ENCODE measurements at places on chromosomes 6 and 20.

DNA sequence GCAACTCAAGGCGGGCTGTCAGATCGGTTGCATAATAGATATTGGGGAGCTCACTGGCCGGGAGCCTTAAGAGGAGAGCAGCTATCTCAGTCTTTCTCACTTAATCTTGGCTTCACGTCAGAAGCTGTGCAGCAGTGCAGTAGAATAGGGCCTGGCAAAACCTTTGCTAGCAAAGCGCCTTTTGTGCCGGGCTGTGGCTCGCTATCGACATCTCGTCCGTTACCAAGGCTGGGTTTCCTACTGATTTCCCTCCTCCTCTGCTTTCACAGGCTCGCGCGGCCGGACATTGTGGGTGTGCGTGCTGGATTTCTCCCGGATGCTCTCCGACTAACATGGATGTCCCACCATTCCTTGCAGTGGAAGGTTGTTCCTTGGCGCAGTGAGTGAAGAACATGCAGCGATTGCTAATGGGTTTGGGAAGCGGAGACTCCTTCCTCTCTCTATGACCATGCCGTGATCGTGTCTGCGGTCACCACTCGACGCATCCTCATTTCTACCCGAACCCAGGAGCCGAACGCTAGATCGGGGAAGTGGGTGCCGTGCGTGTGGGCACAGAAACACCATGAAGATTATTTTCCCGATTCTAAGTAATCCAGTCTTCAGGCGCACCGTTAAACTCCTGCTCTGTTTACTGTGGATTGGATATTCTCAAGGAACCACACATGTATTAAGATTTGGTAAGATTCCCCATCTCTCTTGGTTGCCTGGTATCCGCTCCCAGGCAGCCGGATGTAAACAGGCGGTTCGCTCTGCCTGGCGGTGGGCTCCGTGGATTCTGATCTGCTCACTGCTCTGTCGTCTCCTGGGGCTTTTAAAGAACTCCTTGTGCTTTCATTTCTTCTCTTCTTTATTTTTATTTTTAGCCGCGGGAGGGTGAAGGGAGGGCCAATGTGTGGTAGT, 5.5 kb downstream of the GRIK2 start:
- DNase-seq = no peak

DNA sequence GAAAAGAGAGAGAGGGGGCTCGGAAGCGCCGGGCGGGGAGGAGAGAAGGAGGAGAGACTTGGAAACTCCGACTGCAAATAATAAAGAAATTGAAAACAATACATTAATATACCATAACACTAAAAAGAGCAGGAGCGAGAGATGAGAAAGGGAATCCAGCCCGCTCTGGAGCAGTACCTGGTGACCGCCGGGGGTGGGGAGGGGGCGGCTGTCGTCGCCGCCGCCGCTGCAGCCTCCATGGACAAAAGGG, 338 bp downstream of the E2F3 start:
- DNase-seq = no peak

DNA sequence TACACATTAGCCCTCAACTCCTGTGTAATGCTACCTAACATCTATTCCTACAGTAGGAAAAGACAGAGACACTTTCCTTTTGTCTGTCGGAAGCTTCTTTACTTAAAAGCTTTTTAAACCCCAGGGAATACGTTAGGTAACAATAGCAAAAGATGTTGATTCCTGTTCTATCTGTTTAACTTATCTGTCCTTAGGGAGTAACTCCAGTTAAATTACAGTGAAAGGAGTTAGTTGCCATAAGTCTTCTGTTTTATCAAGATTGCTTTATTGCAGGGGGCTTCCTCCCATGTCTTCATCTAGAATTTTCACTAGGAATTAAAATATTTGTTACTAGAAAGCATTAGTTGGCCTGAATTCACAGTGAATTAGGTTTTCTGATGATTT, 26.2 kb downstream of the TOP1 start:
- DNase-seq = no peak

- no peak for DNase-seq
These were observed 643.6 kb upstream of the PTCHD4 start for GRCh38 chr6:48754641-48755040.

- DNase-seq = no peak
These were observed 37.1 kb downstream of the EYA2 start for GRCh38 chr20:46931699-46932098.

GRCh38 chr20:63525185-63525584, 4.6 kb downstream of the PPDPF start:
- no peak for DNase-seq

GRCh38 chr20:49420292-49420691, 62.2 kb downstream of the KCNB1 start:
- DNase-seq = no peak

GRCh38 chr20:24734139-24734538, 214.9 kb upstream of the CST7 start:
- DNase-seq = no peak

- DNase-seq = no peak
These were observed 141.6 kb upstream of the SHLD1 start for GRCh38 chr20:5608442-5609161.

DNA sequence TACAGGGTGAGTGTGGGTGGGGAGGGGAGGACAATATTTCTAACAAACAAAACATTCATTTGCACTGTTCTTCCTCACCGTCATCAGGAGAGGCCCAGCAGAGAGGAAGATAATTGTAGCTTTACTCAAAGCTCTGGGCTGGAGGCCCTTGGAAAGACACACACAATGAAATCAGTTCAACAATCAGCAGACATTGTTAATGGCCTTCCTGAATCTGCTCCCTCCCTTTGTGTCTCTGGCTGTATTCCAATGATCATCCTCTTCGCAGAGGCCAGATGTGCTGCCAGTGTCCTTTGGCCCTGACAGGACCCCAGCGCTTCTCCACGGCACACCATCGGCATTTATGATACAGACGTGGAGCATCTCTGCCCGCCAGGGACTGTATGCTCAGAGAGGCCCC, 44.6 kb upstream of the LRFN2 start:
- DNase-seq = peak; percentile 2

- no peak for DNase-seq
These were observed 102.7 kb downstream of the SLC22A3 start for GRCh38 chr6:160450849-160451248.

- DNase-seq = no peak
These were observed 116.2 kb downstream of the DTNBP1 start for GRCh38 chr6:15546591-15546990.

DNA sequence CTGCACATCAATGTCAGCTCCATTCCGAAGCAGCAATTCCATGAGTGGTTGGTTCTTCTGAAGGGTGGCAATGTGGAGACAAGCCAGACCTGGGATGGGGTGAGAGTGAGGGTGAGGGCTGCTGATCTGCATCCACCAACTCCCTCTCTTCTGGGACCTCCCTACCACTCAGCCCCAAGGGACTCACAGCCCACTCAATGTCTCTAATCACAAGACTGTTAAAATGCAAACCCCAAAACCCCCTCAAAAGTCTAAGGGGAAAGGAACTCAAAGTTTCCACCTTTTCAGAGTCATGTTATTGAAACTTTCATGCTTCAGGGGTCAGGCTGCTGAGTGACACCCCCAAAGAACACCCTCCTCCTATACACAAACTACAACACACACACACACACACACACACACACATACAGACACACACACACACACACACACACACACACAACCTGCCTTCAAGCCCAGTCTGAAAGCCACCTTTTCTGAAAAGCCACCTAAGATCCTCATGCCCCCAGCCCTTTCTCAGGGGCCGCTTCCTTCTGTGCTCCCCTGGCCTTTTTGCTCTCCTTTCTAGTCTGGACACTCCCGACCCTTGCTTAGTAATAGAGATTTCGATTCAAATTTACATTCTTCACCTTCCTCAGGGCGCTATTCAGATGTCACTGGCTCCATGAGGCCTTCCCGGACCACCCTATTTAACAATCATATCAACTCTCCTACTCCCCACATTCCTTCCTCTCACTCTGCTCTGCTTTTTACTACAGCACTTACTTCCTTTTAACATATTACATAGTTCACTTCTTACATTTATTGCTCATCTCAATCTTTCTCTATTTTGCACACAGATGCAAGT, 3.3 kb upstream of the SLC35B2 start:
- no peak for DNase-seq

DNA sequence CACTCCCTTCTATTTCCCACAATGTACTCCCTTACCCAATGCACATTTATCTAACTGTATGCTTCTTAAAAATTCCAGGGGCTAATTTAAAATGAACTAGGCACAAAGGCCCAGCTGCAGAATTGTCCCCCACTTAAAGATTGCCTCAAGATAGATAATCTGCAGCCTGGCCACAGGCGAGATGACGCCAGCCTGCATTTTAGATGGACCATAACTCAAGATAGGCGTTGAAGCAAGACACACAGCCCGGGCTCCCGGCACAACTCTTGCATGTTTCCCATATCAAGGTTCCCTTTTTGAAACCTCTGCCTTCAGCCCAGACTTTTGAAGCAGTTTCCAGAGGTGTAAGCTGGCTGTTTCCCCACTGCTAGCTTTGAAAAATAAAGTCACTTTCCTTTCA, 3.2 kb upstream of the REPS1 start:
- no peak for DNase-seq

DNA sequence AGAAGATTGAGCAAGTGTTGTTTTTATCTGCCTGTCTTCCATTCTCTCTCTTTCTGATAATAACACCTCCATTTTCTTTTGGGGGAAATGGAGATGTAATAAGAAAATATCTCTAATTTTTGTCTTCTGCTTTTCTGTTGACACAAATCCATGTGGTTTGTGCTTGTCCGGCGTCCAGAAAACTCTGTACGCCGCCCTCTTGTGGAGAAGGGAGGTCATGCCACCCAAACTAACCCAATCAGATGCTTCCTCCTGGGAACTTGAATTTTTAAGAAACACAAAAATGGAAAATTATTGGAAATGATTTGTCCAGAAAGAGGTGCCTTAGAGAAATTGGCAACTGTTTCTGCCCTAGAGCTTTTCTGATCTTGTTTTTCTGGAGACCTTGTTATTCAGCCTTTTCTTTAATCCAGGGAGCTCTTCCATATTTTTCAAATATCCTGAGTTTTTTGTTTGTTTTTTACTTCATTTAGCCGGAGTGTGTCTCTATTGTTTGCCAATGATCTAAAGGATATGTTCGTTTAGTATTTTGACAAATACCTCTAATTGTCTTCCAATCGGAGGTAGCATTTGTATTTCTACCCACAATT, 17.8 kb upstream of the FNDC1 start:
- peak; percentile 22 for DNase-seq

- DNase-seq = no peak
These were observed 29.9 kb upstream of the PNRC1 start for GRCh38 chr6:89050697-89051096.

DNA sequence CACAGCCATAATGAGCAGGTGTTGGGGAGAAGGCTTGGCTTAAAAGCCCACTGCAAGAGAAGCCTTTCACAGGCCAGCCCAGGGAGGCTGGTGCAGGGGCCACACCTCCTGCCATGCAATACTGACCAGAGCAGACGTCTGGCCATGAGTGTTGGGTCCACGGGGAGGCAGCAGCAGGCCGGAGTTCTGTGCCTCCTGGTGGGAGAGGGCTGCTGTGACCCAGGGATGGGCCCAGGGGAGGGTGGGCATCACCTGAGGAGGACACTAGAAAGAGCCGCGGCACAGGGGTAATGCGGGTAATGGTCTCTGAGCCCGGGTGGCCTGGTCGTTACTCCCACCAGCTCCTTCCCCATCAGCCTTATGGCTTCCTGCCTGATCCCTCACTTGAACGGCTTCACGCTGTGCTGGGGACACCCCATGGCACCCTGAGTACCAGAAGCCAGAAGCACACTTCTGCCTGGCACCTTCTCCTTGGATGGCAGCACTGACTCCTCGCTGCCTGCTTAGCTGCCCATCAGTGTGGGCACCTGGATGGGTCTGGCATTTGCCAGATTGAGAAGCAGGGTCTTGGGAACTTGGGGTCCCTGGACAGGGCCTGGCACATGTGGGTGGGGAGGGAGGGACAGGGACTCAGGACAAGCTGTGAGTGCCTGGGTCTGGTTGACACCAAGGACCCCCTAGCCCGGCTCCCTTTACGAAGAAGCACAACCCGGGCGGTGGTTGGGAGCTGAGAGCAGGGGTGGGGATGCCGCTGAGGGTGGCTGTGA, 108.8 kb downstream of the ASXL1 start:
- DNase-seq = no peak

GRCh38 chr20:14114065-14114704, 118.9 kb downstream of the MACROD2 start:
- DNase-seq = no peak

GRCh38 chr6:62740596-62740995, 454.6 kb upstream of the KHDRBS2 start:
- DNase-seq = no peak

- peak; percentile 42 for DNase-seq
These were observed 80.4 kb upstream of the POPDC3 start for GRCh38 chr6:105259913-105260889.

GRCh38 chr6:44580901-44581300, 193.4 kb downstream of the CDC5L start:
- no peak for DNase-seq

GRCh38 chr6:69729870-69730449, 66.8 kb downstream of the LMBRD1 start:
- peak; percentile 5 for DNase-seq

- DNase-seq = no peak
These were observed 43.0 kb upstream of the PKHD1 start for GRCh38 chr6:52130440-52130839.

GRCh38 chr20:33072362-33072761, 7.1 kb upstream of the BPIFB4 start:
- DNase-seq = no peak

DNA sequence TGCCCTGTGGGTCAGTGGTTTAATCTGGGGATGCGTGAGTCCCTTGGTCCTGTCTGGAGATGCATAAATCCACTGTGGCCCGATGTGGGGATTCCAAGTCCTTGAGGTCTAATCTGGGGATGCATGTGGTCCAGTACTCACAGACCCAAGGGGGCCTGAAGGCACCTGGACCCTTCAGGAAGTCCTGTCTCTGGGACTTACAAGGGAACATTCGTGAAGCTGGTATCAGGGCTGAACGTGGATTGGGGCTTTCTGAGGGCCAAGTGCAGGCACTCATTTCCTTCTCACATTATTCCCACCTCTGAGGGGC, 25.2 kb upstream of the GTSF1L start:
- DNase-seq = no peak

- DNase-seq = peak; percentile 94
These were observed 118.0 kb downstream of the HFE start for GRCh38 chr6:26205161-26205624.

GRCh38 chr20:22575087-22575721, 9.2 kb downstream of the FOXA2 start:
- no peak for DNase-seq

GRCh38 chr20:56359212-56360132, 698 bp downstream of the FAM210B start:
- DNase-seq = peak; percentile 49

GRCh38 chr6:122472022-122472340, 374 bp upstream of the SERINC1 start:
- DNase-seq = no peak

DNA sequence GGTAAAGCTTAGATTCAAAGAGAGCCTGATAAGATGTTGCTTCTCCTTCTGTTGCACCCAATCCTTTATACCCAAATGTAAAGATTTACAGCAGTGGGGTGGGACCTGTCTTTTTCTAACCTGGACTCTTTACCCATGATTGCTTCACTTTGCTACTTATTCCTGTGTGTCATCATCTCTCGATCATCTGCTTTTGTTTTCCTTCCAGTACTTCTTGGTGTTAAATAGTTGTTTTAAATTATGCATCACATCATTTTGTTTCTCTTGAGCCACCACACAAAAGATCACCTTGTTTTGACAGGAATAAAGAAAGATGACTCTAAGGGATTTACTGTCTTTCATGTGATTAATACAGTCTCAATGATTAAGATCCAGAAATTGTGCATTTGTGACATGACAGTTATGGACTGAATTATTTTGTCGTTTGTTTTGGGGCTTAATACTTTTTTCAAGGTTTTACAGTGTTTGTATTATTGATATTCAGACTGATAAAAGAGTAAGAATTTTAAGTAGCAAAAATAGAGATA, 123.1 kb downstream of the CDKAL1 start:
- no peak for DNase-seq
